ENCODE measurements at places on chromosomes 5 and 9.

DNA sequence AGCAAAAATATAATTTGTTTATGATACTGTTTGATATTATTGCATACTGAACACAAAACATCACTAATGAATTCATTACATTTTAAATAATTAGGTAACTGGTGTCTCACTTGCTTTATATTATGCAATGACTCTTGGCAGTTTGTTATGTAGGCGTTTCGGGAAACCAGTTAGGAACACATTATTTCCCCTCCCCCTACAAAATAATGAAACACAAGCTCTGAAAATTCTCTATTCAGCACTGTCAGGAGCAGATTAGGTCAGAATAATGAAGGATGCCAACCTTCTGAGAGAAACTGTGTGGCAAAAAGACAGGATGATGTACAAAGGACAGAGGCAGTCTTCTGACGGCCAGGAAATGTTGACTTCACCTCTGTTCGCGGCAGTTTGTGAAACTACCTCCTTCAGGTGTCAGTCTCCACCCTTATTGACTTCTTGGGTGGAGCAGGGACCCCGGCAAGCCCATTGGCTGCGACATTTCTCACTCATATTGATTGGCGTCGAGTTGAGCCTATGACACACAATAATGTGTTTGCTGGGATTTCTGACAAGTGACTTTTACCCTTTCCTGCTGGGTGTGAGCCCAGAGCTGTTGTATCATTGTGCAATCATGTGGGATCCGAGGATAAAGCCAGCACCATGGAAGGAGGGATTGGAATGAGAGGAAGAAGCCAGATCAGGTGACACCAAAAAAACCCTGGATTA lies 33.9 kb downstream of the SH3PXD2B start:
- peak; percentile 27 for DNase-seq

DNA sequence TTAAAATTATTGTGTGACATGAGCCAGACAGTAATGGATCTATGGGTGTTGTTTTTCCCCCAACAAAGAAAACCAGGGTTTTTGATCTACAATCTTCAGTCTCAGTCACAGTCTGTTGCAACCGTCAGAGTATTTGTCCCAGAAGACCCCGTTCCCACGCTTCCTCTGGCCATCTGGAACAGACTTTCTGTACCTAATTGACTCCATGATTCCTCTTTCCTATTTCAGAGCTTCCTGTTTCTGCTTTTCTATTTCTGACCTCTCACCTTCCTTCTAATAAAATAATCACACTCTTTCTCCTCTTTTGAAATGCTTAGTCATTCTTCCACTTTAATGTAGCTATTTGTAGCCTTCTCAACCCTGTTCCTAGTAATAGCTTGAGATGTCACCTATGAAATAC lies 1044.8 kb downstream of the DTWD2 start:
- no peak for DNase-seq

- DNase-seq, result no peak
Measured at GRCh38 chr5:154745349-154745748, 9.8 kb upstream of the LARP1 start.

GRCh38 chr9:81455462-81456219 lies 233.7 kb downstream of the TLE1 start:
- no peak for DNase-seq

DNA sequence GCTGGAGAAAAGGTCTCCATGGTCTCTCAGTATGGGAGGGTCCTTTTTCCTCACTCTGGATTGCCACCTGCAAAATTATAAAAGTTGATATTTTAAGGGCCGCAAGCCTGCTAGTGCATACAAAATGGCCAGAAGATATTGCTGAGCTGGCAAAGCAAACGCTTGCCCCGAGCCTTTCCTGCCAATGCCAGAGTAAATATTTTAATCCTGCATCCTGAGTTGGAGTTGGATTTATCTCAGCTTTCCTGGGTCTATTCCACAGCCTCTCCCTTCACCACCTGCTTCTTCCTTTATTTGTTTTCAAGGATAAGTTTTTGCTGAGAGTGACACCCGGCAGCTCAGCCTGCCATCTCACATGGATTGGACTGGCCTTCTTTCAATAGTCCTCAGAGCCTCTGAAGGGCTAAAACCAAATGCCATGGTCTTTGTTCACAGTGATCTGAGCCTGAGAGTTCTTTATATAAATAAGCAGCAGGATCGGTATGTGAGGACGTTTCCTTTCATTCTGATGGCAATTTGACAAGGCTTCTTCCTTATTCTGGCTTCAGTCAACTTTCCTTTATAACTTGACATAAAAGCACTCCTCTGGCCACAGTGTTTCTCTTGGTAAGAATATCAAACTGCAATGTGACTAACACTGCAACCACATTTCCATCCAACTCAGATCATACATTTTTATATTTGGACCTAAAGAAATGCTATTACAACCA lies 170.1 kb downstream of the ADAMTS12 start:
- DNase-seq, result no peak

GRCh38 chr9:114282926-114283325 lies 40.0 kb upstream of the ORM1 start:
- DNase-seq, result no peak

DNA sequence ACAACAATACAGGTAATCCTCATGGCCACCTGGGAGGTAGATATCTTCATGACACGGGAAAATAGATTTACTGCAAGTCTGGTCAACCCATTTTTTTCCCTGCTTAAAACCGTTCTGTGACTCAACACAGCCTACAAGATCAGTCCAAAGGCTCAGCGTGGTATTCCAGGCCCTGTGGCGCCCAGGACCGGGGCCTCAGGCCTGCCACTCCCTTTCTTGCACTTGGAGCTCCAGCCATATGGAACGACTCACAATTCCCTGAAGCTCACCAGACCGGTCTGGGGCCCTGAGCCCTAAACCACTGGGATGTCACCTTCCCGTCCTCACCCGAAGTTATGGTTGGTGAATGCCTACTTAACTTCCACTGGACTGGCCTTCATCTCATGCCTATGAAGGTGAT lies 6.5 kb upstream of the MLANA start:
- no peak for DNase-seq

All from OCI-LY7 (cell line).